ENCODE measurements at places on chromosomes 7 and 10.

DNA sequence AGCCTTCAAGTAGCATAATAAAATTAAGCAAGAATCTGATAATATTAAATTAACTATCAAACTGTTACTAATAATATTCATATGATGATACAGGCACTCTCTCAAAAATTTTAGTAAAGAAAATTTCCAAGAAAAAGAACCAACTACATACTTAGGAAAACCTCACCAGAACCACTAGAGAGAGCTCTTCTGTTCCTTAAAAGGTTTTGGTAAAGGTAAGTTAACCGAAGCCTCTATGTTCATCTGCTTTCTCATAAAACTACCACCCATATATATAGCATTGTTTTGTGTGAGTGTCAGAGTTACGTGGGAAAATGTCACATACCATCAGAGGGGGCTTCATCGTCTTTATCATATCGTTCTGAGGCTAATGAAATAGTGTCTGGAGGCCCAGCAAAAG is 20.7 kb downstream of the SKAP2 start:
- no peak for DNase-seq

GRCh38 chr7:137084607-137085380 is 216.3 kb downstream of the CHRM2 start:
- no peak for DNase-seq

GRCh38 chr7:129468547-129468946 is 33.8 kb upstream of the SMKR1 start:
- no peak for DNase-seq

DNA sequence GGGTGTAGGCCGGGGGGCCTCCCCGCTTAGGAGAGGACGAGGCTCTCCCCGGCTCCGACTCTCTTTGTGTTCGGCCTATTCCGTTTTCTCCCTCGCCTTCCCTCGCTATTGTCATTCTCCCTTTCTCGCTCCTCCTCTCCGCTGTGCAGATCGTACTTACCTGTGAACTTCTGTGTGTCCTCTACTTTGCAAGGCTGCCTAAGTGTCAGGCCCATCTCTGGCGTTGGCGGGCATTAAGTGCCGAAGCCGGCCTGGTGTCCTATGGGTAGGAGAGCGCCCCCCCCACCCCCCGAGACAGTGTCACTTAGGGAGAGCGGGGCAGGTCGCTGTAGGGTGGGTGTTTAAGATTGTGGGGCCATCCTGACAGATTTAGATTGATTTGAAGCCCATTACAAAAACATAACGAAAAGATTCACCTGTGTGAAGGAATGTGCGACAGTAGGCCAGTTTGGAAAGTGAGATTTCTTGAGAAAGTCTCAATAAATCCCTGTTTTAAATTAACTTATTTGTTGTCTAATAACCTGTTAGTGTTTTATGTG is 579 bp downstream of the RBM33 start:
- peak; percentile 46 for DNase-seq

GRCh38 chr10:44985175-44985681 is 6.6 kb upstream of the DEPP1 start:
- no peak for DNase-seq

DNA sequence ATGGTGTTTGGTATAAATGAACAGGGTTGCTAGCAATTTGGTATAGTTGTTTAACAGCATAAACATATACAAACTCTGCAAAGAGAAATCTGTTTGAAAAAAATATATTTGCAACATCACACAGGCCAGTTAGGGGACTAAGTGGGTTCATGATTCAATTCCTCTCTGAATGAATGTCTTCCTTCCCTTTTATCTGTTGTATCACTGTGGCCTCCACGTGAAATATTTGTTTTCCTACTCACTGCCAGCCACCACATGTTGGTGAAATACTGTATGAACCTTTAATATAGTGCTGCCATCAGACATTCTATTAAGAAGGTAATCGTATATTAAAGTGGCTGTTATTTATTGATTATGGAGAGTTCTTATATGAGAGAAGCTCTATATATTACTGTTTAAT is 157.0 kb downstream of the ARID5B start:
- DNase-seq = no peak

- DNase-seq = no peak
Observed at GRCh38 chr10:47151920-47152319, 148.1 kb upstream of the GDF10 start.

- no peak for DNase-seq
Observed at GRCh38 chr10:7609556-7609955, 57.2 kb downstream of the ITIH5 start.

Data from activated naive CD4-positive, alpha-beta T cell treated with Interleukin-2 at 50 U/mL for 16 hours (primary cell).